Left renal cortex interstitium (tissue), 4 donors: ENCODE measurements at places on chromosomes 1 and 21. TPM values are rescaled to one million over a fixed set of nuclear protein-coding genes. Genes with fewer than 3 reads are reported as not detected.

DNA sequence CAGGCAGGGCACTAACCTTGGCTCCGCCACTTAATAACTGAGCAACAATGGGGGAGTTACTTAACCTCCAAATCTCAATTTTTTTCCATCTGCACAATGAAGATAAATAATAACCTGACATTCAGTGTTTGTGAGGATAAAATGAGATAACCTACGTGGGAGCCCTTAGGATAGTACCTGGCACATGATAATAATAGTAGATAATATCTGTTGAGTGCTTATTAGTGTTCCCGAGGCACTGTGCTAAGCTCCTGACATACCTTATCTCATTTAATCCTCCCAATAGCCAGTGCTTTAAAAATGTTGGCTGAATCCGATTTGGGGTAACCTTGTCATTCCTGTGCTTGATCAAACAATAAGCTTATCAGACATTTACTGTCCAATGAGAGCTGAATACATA lies 128.7 kb upstream of the UBE2U start:
- no peak for DNase-seq

DNA sequence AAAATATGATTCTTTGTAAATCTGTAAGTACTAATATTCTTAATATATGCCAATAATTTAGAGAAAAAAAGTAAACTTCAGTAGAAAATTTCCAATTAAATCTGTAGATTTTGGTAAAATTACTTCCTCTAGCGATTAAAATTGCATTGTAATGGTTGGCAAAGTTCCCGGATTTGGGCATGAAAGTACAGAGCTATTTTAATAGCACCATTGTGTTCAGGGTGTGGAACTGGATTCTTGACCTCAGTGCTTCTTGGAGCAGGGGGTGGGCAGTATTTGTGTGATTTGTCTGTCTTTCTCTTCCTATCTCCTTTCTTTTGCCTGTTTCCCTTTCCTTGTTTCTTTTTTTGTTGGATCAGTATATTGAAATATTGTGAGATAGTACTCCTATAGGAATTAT lies 72.1 kb downstream of the DNM3 start:
- DNase-seq = no peak

DNA sequence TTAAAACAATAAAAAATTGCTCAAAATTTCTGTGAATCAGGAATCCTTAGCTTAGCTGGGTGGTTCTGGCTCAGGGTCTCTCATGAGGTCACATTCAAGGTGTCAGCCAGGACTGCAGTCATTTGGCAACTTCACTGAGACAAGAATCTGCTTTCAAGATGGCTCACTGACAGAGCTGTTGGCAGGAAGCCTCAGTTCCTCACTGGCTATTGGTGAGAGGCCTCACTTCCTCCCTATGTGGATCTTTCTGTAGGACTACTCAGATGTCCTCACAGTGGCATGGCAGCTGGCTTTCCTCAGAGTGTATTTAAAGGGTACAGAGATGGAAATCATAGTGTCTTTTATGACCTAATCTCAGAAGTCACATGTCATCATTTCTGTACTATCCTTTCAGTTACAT lies 785.7 kb downstream of the ADGRL2 start:
- DNase-seq = no peak

DNA sequence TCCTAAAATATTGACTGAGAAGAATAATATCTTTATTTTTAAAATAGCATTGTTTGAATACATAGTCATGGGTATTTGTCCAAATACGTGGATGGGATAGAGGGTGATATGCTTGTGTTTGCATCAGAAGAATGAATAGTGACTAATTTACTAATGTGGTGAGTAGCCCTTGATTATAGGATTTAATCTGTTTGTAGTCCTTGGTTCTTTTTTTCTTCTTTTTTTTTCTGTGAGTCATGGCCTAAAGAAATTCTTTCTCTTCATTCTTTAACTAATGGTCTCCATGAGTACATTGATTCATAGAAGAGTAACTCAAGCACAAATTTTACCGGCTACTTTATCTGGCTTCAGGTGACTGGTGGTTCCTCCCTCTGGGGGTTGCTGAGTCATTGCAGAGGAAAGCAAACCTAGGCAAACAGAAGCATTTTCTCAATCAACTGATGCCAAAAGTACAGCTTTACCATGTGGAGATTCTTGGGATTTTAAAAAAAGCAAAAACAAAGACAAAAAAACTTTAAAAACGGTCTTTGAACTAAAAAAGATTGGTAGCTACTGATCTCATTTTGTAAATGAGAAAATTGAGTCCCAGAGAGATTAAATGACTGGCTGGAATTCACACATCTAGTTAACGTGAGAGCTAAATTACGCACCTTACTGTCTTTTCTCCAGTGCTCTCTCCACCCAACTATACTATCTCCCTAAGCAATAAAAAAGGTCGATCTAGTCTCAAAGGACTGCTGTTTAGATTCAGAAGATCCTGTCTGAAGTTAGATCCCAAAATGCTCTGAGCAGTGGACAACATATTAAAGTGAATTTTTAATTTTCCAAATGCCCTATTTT lies 40.5 kb downstream of the AK5 start:
- DNase-seq = no peak

GRCh38 chr1:202200112-202200548 lies 6.5 kb downstream of the LGR6 start:
- DNase-seq = no peak

DNA sequence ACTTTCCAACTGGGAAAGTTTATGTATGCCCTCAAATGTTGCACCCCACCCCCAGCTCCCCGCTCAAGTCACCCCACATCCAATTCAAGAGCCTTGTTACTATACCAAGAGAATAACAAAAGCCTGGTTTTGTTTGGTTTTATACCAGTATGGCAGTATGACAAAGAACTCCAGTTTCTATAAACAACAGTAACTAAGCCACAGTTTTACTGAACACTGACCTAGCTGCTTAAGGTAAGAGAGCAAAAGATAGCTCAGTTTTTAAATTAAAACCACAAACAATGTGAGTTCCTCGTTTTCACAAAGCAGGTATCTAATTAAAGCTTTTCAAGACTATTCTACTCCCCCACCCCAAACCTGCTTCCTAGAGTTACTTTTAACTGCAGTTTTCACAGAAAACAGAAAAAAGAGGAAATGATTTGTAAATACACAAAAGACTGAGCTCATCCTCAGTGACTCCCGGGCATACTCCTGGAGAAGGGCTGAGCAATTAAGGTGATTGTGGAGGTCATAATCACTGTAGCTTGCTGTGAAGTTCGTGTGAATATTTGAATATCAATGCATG lies 59.3 kb upstream of the LHX8 start:
- no peak for DNase-seq

GRCh38 chr1:19120070-19120469 lies 90.0 kb downstream of the UBR4 start:
- DNase-seq = no peak

DNA sequence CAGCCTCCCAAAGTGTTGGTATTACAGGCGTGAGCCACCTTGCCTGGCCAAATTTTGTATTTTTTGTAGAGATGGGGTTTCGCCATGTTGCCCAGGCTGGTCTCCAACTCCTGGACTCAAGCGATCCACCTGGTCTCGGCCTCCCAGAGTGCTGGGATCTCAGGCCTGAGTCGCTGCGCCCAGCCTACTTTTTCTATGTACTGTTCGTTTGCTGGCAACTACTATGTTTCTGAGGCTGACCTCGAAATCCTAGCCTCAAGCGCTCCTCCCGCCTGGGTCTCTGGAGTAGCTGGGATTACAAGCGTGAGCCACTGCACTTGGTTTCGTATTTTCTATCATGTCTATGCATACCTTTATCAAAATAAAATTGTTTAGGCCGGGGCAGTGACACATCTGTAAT lies 675 bp upstream of the TEKT2 start:
- DNase-seq = no peak

GRCh38 chr1:57422271-57423134 lies 1.4 kb downstream of the DAB1 start:
- no peak for DNase-seq

- no peak for DNase-seq
These were observed 5.5 kb upstream of the TBX15 start for GRCh38 chr1:118993700-118994026.

GRCh38 chr1:27773826-27774445 lies 917 bp downstream of the STX12 start:
- DNase-seq = no peak

Gene FAM110D
- 1.0 TPM for polyA plus RNA-seq

Gene NKAIN1
- 3.2 TPM for polyA plus RNA-seq

Gene XCL1
- not detected for polyA plus RNA-seq

Gene PLD5
- 0.96 TPM for polyA plus RNA-seq

Gene CRP
- not detected for polyA plus RNA-seq

Gene RNF220
- 93.6 TPM for polyA plus RNA-seq
